ENCODE measurements at places on chromosomes 5 and 9.

DNA sequence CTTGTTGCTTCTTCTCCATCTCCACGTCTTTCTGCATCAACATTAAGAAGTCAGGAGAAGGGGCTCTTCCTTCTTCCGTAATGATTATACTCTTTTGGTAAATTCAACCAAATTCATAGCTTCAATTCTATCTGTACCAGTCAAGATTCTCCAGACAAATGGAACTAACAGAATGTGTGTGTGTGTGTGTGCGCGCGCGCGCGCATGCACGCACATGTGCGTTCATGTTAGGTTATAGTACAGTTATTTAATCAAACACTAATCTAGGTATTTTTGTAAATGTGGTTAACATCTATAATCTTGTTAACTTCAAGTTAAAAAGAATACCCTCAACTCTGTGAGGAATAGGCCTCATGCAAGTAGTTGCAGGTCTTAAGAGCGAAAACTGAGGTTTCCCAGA lies 150.3 kb upstream of the TAS2R1 start:
- no peak for DNase-seq

DNA sequence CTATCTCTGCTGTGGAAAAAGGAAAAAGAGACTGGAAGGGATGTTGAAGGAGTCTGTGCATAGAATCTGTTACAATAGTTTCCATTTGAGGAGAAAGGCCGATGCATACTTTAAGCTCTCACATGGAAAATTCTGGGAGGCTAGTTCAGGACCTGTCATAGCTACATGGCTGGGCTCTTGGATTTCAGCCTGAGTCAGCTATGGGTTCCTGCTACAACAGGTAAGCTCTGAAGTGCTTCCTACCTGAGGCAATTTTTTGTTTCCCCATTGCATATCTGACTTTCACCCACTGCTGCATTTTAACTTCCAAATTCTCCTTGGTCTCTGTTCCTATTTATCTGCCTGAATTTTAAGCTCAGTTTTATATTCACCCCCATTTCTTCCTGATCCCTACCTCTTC lies 310.7 kb downstream of the RAB3C start:
- DNase-seq, result no peak

DNA sequence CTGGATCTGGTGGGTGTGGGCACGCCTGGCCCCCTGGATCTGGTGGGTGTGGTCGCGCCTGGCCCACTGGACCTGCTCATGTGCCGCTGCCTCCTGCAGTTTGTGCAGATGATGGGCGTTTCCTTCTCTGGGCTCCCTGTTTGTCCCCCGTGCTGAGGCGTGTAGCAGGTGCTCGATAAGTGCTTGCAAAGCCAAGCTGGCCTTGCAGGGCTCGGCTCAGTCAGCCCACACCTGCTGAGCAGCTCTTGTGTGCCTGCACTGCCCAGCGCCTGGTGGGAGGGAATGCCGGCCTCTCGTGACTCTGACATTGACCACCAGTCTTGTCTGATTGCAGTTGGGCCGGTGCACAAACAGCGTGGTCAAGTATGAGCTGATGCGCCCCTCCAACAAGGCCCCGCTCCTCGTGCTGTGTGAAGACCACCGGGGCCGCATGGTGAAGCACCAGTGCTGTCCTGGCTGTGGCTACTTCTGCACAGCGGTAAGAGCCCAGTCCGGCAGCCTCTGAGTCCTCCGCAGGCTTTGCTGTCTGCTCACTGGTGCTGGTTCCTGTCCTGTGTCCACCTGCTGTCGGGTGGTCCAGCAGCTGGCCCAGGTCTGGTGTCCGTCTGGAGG lies 102.7 kb upstream of the CACNA1B start:
- no peak for DNase-seq

DNA sequence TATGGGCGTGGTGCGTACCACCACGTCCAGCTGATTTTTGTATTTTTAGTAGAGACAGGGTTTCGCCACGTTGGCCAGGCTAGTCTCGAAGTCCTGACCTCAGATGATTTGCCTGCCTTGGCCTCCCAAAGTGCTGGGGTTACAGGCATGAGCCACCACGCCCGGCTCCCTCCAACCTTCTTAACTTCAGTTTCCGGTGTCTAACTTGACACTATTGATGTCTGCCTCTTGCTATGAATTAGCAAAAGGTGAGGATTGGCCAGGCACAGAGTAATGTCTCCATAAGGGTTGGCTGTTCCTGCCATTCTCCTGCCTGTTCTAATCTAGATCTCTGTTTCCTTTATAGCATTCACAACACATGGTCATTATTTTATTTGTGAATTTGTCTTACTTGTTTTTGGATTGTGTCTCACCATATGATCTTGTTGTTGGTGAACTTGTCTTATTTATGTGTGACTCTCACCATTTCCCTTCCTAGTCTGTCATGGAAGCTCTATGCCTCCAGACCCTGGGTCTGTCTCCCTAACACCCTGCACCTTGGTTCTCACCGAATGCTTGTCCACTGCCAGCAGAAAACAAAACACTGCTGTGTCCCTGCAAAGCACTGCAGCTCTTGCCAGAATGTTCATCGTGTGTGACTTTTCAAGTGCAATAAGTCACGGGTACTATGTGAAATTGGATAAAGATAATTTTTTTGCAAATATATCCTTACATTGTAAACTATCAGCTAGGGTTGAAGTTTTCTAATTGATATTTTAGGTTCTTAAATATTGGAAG lies 26.0 kb downstream of the BASP1 start:
- no peak for DNase-seq

GRCh38 chr9:106797299-106797698 lies 65.7 kb upstream of the ZNF462 start:
- DNase-seq, result no peak

DNA sequence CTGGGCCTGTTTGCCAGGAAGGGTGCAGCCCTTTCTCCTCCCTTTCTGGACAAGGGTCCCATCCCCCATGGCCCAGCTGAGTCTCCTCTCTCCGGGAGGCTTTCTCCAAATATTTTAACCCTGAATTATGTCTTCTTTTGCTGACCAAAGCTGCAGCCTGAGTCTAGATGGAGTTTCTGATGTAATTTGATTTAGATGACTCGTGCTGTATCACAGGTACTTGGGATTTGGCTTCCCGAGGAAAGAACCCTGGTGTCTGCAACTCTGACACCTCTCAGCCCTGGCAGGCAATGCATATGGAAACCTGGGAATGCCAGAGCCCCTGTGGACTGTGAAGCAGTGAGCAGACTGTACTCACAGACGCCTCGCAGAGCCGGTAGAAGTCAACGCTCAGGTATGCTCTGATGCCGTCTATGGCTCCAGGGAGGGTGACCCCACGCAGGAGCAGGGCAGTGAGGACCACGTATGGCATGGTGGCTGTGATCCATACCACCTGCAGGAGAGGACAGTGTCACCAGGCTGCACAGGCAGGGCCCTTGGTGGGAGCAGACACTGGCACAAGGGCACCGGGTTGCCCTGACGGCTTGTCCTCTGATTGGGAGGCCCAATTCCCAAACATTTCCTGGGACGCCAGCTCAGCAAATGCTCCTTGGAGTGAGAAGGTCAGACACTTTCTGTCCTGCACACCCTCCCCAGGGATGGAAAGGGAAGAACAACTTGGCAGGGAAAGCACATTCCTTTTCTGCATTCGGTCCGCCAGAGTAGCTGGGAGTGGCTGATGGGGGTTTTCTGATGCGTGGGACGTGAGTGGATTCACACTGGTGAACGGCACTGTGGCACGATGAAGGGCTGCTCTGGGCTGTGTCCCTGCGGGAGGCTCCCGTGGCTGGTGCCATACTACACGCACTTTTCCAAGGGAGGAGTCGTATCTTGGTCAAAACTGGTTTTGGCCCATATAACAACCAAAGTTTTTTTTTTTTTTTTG lies 24.7 kb downstream of the SLC6A3 start:
- DNase-seq, result no peak

DNA sequence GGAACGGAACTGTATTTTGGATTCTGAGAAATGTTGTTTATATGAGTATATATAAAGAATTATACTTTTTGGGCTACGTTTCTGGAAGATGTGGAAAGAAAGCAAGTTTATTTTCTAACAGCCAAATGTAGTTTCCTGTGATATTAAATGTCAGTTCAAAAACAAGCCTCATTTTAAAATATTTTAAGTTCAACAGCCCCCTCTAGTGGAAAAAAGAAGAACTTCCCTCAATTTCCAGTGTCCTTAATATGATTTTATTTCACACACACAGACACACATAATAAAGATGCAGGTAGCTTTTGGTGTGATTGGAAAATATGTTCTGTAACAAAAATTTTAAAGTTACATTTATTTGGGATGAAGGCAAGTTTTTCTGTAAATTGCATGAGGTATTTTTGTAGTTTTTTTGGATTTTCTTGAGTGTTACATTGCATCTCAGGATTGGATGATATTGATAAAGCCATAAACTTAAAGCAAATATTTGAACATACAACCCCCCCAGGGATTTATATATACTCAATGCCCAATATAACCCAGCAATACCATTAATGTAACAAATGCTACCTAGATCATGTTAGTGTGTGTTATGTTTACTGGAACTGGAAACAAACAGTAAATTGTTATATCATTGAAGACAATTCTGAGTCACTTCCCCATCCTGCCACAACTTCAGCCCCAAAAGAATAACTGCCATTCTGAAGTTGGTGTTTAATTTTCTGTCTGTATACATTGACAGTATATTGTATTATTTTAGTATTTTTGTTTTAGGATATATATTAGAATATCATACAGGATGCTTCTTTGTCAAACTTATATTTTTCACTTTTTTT lies 54.0 kb downstream of the CCDC171 start:
- no peak for DNase-seq

DNA sequence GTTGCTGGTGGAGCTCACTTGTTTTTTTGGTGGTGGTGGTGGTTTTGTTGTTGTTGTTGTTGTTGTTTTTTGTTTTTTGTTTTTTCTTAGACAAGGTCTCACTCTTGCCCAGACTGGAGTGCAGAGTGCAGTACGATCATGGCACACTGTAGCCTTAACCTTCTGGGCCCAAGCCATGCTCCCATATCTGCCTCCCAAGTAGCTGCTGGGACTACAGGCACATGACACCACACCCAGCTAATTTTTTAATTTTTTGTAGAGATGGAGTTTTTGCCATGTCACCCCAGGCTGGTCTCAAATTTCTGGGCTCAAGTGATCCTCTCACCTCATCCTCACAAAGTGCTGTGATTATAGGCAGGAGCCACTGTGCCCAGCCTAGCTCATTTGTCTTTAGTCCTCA lies 53.5 kb downstream of the NUP214 start:
- no peak for DNase-seq

- DNase-seq, result no peak
Observed at GRCh38 chr9:81470864-81471263, 218.5 kb downstream of the TLE1 start.

- DNase-seq, result no peak
Observed at GRCh38 chr5:169706758-169707450, 69.8 kb downstream of the DOCK2 start.

DNA sequence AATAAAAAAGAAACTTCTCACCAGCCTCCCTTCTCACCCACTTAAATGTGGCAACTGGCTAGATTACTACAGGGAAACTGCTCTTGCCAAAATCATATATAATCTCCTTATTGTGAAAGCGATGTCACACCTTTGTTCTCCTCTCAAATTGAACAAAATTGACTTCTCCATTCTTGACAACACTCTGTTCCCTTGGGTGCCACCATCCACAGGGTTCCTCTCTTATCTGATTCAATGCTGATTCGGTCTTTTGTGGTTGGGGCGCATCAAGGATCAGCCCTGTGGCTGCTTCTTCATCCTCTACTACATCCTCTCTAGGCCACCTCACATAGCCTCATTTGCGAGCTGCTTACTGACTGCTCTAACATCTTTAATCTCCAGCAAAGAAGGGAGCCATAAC lies 86.1 kb downstream of the EDIL3 start:
- no peak for DNase-seq

DNA sequence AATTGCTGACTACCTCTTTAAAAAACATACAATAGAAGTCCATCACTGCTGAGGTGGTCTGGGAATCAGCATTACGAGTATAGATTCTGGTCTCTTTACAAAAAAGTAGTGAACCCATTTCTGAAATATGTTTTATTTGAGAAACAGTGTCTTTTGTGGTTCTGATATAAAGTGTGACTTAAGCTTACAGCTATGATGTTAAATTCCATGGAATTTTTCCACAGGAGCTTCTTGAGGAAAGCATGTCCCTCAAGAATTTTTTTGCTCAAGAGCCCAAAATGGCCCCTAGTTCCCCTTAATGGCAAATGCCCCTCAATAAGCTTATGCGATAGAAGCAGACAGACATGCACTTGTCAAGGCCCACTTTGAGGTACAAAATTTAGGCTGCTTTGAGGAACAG lies 265.7 kb downstream of the FAM170A start:
- no peak for DNase-seq

DNA sequence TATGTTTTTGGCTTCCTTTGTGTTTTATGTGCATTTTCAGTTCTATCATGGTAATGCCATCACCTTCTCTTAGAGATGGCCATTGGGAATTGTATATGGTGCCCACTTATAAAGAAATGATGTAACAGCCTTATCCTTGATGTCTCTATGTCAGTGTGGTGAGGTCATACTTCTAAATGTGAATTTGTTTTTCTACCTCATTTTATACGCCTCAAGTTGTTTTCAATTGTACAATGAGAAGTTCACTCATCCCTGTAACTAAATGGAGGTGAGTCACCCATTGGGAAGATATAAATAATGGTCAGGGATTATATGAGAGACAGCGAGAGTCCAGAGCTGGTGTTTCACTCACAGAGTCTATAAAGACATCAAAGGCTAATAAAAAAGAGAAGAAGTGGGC lies 402.4 kb downstream of the AGTPBP1 start:
- no peak for DNase-seq

GRCh38 chr5:59491945-59492344 lies 401.6 kb downstream of the PDE4D start:
- DNase-seq, result no peak

- DNase-seq, result no peak
Observed at GRCh38 chr5:111942201-111942600, 185.2 kb upstream of the NREP start.

All from stimulated activated CD4-positive, alpha-beta T cell treated with anti-CD3 and anti-CD28 coated beads, Interleukin-4, amount 100 ng/mL, for 48 hours (primary cell).